Stimulated activated CD8-positive, alpha-beta memory T cell treated with anti-CD3 and anti-CD28 coated beads, Interleukin-4, amount 100 ng/mL, for 24 hours (primary cell): ENCODE measurements at places on chromosomes 16 and 17.

DNA sequence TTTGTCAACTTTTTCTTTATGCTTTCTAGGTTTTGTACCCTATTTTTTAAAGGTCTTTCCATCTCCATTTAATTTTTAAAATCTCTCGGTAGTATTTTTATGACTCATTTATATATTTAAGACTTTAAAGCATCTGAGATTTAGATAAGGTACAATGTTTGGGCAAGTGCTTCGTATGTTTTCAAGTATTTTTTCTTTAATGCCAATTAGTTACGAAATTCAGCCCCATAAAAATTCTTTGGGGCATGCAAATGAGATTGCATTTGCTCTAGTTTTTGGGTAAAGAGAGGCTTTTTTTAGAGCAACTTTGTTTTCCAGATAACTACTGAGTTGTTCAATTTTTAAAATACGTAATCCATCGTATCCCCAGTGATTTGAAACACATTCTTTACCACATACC, 65.3 kb upstream of the CRHR1 start:
- no peak for DNase-seq

DNA sequence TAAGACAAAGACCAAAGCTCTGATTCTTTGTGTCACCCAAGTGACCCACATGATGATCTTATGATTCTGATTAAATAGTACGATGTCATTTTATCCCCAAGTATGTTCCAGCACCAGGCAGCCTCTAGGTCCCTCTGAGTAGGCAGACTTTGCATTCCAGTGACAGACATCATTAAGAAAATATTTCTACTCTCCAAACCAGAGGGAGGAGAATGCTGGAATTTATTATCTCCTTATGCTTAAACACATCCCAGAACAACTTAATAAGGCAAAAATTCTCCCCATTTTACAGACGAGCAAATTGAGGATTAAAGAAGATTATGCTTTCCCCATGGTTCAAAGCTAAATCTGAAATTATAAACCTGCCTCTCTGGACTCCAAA, 192.8 kb upstream of the CDH11 start:
- DNase-seq = no peak

DNA sequence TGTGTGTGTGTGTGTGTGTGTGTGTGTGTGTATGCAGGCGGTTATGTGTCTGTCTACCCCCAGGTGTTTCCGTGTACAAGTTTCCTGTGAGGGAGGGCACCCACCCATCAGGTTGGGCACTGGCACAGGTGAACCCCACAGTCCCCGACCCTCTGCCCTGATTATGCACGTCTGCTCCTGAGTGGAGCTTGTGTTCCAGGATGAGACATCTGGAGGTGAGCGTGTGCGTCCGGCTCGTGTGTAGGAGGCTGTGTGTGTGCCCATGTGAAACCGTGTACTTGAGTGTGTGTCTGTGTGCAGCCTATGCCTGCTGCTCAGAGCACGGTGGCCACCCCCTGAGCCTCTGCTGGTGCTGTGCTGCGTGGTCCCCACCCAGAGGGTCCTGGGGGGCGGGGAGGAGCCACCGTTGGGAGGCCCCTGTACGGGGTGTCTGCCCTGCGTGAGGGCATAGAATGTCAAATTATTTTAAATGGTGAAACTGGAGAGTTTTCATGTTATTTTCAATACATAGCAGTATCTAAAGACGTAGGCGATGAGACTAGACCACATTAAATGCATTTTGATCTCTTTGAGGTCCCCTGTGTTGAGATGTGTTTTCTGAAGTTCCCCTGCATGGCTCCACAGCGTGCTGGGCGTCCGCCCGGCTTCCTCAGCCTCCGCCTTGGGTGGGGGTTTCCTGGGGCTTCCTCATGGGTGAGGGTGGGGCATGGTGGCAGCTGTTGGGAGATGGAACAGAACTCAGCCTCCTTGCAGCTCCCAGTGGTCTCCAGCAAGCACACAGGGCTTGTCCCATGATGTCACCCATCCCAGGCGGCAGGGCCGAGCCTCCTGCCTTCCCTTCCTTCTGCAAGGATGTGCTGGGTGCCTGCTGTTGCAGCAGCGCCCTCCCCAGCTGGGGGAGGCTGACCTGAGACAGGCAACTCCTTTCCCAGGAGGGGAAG, 43.4 kb downstream of the KCNJ12 start:
- DNase-seq = peak; percentile 26

- no peak for DNase-seq
Observed at GRCh38 chr17:29574732-29575510, 6.4 kb downstream of the TP53I13 start.

- no peak for DNase-seq
Observed at GRCh38 chr17:47063475-47063874, 84.4 kb upstream of the RPRML start.

DNA sequence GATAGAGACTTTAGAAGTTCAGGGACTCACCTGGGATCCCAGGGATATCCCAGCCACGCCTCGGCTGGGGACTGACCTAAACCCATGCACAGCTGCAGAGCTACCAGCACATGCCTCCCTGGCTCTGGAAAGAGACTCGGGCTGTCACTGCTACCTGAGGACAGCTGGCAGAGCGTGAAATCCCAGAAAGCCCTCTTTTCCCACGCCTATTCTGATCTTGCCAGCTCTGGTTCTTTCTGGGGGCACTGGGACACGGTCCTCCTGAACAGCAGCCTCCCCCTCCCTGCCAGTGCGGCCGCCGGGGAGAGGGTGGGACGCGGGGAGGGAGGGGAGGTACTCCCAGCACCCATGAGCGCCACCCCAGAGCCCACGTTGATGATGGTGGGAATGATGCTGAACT, 10.8 kb downstream of the P2RX5 start:
- DNase-seq = no peak

GRCh38 chr16:57788252-57788841, 13.9 kb downstream of the KIFC3 start:
- DNase-seq = no peak

DNA sequence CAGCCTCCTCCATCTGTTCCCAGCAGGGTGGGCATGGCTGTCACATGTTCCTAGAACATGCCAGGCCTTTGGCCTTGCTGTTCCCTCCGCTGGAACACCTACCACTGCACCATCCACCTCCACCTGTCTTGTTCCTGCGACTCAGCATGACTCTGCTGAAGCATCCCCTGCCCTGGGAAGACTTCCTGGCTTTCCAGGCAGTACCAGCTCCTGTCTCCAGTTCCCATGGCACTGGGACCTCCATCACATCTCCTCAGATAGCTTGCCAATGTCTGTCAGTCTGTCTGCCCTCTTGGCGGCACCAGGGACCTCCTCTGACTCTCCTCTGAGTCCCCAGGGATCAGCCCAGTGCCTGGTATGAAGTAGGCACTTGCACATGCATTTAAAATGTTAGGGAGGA, 15.7 kb downstream of the PDP2 start:
- no peak for DNase-seq

GRCh38 chr17:76255801-76256429, 9.2 kb upstream of the UBALD2 start:
- no peak for DNase-seq

- DNase-seq = no peak
Observed at GRCh38 chr17:72031219-72031884, 89.5 kb upstream of the SOX9 start.

DNA sequence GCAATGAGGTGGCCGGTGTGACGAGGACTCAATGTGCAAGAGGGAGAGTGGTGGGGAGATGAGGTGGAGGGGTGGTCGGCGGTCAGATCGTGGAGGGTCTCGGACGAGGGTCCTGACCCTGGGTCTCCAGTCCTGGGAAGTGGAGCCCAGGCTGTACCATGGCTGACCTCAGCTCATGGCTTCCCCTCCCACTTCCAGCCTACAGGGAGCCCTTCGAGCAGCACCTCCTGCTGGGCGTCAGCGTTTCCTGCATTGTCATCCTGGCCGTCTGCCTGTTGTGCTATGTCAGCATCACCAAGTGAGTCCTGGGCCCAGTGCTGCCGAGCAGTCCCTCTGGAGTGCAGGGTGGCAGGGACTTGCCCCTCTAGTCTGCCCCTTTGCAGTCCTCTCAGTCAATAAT, 41.8 kb downstream of the IL4R start:
- no peak for DNase-seq

- peak; percentile 25 for DNase-seq
Observed at GRCh38 chr17:65027305-65027704, 29.2 kb downstream of the GNA13 start.

DNA sequence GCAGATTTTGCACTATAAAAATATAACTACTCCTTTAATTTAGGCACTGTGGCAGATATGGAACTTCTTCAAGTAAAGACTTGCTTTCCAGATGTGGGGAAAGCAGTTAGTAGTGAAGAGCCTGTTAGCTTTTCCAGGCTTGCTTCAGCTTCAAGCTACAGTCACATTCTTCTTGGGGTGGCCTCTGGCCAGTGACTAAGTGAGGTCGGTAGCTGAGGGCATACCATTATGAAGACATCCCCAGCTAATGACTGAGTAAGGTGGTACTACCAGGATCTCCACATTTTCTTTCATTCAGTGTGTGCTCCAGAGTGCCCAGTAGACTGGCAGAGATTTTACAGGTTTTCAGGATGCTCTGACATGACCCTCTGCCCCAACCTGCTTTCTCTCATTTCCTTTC, 167.1 kb upstream of the KIF2B start:
- DNase-seq = no peak

DNA sequence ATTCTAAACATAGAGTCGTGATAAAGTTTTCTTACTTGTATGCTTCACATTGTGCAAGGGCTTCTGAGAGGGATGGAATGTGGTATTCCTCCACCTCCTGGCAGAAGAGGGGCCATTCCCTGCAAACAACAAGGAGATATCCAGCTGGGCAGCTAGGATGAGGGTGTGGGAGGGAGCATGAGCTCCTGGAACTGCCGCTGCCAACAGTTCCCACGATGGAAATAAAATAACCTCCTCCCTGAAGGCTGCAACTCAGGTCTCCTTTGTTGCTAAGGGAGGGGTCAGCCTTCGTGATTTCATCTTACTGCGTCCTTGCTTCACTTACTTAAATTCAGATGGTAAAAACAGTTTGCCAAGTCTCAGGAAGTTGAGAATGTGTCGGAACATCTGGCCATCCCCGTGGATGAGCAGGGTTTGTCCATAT, 15.6 kb downstream of the PLEKHG4 start:
- no peak for DNase-seq

GRCh38 chr17:44878627-44879221, 20.5 kb downstream of the EFTUD2 start:
- DNase-seq = no peak

DNA sequence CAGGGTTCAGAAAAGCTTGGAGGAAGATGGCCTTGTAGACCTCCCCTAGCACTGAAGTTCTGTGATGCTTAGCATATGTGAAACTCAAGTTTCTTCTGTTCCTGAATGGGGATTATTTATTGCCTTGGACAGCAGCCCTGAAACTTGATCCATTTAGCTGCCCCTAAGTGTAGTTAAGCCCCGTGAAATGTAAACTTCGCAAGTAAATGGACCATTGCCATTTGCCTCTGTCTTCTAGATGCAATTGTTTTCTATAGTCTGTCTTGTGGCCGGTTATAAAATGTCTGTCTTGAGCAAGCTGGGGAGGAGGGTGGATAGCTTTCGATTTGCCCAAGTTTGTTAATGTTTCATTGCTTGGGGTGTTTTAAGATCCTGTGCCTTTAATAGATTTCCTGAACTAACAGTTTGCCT, 261.8 kb downstream of the CDH13 start:
- no peak for DNase-seq

- DNase-seq = no peak
Observed at GRCh38 chr17:1941272-1942065, 83.7 kb downstream of the RTN4RL1 start.

- no peak for DNase-seq
Observed at GRCh38 chr17:6393351-6393952, 41.5 kb downstream of the AIPL1 start.

DNA sequence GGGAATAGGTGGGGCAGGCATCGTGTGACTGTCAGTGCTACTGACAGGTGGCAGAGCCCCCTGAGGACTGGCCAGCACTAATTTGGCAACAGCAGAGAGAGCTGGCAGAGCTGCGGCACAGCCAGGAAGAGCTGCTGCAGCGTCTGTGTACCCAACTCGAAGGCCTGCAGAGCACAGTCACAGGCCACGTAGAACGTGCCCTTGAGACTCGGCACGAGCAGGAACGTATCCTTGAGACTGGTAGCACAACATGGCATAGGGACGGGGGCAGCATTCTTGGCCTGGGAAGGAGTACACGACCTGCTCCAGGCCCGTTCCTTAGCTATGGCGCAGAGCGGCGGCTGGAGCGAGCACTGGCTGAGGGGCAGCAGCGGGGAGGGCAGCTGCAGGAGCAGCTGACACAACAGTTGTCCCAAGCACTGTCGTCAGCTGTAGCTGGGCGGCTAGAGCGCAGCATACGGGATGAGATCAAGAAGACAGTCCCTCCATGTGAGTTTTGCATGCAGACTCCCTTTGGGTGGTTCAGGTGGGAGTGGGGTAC, 3.0 kb upstream of the NRN1L start:
- no peak for DNase-seq

- DNase-seq = no peak
Observed at GRCh38 chr16:85908444-85908843, 9.5 kb downstream of the IRF8 start.

DNA sequence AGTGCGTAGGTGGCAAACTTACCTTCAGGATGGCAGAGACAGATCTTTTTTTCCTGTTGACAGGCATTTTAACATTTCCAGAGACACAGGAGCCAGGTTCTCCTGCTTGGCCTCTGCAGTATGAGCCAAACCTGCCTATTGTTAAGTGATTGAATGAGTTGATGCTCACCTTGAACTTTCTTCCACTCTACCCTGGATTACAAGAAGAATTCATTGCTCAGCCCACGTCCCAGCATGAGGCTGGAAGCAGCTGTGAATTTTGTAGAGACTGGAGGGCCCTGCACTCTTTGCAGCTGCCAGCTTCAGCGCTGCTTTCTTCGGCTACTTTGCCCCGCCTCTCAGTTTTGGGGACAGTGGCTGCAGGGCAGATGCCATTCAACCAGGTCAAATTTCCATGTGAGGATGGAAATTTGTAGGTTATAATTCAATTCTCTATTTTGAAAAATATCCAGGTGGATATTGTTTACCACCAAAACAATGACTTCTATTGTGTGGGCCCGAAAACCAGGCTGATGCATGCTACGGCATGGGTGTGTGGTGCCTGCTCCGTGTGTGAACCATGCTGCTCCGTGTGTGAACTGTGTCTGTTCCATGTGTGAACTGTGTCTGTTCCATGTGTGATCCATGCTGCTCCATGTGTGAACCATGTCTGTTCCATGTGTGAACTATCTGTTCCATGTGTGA, 75.2 kb upstream of the METTL9 start:
- no peak for DNase-seq

DNA sequence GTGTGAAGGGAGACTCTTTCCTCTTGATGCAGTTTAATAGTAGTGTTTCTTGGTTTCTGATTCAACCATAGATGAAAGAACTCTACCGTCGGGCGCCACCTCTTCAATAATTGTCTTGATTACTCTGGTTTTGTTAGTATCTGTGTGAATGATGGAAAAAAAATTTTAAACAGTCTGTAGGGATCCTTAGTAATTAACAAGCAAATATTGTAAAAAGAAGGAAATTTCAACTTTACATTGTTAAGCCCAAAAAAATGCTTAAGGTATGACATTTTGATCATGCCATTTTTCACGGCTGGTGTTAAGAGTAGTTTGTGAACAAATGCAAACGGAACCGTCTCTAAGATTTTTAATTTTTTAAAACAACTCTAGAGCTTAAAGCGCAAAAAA, 4.1 kb downstream of the KRT10 start:
- DNase-seq = no peak

DNA sequence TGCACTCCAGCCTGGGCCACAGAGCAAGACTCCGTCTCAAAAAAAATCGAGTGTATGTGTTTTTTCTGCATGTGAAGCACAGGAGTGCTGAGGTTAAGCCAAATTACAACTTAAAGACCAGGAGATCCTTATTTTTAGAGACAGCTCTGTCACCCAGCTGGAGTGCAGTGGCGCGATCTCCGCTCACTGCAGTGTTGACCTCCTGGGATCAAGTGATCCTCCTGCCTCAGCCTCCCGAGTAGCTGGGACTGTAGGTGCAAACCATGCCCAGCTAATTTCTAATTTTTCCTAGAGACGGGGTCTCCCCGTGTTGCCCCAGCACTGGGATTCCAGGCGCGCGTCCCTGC, 7.5 kb upstream of the PPP1R27 start:
- no peak for DNase-seq
